ENCODE measurements at places on chromosomes 2 and 18.
A peak's percentile ranks its signal among the peaks of the same experiment; 100 is the strongest.

DNA sequence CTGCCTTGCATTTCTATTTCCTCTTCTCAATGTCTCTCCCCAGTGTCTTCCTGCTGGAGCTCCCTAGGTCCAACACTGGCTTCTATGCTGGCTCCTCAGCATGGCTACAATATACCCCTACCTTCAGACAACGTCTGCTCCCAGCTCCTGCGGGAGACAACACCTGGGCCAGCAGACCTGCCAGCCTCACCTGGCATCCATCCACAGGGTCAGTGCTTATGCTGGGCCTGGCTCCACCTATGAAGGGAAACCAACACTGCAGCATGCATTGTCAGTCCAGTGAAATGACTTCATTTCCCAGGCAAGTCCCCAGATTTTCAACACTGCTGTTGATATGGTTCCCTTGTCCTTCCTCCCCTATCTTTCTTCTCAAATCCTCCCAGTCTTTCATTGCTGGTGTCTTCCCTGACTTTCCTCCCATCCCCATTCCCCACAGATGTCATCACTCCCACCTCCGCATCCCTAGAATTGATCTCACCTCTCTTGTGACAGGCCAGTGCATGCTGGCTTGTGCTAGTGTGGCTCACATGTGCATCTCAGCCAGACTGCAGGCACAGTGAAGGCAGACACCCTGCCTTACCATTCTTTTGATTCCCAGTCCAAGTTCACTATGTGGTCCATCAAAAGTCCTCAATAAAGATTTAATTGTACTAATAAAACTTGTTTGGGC lies 98.0 kb downstream of the MYO5B start:
- no peak for DNase-seq

GRCh38 chr18:10791169-10791831 lies 265.5 kb downstream of the NAPG start:
- DNase-seq: no peak

DNA sequence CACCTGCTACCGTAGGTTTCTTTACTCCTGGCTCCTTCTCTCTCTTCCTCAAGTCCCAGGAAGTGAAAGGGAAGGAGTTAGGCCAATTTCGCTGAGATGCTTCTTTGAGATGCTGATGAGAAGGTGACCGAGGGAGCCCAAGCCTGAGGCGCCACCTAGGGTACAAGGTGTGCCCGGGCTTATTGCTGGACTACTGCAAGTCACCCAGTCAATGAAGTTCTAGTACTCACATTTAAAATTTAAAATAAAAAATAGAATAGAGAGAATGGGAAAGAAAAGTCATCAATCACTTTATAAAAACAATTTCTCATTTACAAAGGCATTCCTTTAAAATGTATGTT lies 45.3 kb downstream of the ACAA2 start:
- DNase-seq: no peak

DNA sequence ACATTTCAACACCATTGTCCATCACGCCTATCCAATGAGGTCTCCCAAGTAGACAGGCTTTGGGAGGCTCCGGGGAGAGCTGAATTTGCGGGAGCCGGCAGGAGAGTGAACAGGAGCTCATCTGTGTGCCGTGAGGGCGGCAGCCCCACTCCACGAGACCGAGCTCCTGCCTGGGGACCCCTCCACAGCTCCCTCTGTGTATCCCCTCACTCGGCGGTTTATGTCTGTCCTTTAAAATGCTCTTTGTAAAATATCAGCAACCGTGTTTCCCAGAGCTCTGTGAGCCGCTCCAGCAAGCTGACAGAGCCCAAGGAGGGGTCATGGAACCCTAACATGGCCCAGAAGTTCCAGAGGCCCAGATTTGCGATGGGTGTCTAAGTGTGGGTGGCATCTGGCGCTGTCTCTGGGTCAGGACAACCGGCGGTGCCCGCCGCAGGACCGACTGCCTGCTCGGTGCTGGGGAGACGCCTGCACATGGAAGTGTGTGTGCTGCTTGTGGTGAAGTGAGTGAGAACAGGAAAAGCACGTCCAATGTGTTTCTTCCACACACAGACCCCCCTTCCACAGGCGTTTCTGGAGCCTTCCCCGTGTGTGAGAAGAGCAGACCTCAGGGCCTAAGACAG lies 34.8 kb downstream of the SLC66A2 start:
- no peak for DNase-seq

DNA sequence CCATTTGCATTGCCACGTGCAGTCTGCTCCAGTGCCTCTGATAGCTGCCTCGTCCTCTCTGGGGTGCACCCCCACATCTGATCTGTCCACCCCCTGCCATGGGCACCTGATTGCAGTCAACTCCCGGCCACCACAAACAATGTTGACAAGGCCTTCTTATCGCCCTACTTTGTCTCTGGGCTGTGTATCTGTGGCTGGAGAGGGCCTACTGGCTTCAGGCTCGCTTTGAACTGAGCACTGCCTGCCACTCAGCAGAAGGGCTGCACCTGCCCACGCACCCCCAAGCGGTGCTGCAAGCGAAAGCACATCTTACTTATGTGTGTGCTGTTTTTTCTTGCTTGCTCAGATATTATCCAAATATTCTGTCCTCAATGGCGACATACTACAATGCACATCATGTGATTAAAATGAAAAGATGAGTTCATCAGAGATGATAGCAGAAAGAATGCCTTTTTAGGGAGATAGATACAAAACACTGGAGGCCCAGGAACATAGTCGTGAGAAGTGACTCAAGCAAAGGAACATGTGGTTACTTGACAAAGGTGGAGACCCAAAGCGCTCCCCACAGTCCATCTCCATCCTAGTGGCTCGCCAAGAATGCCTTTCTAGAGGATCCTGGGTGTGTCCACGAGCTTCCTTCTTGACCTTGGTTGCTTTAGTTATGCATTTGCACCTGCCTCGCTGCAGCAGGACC lies 28.8 kb downstream of the FBLN7 start:
- no peak for DNase-seq

DNA sequence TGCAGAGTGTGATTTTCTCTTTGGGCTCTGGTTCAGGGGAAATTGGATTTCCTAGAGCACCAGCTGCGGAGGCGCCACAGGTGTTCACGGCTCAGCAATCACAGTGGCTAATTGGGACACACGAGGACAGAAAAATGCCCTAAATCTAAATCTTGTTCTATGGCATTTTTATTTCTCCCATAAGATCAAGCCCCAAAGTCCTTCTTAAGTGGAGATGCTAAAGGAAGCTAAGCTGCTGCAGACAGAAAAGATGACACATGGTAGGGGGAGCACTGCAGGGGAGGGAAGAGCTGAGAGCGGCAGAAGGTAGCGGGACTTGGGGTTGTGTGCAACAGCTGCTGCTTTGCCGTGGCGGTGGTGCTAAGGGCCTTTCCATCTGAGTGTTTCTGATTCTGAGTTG lies 280.6 kb downstream of the MYT1L start:
- DNase-seq: no peak

DNA sequence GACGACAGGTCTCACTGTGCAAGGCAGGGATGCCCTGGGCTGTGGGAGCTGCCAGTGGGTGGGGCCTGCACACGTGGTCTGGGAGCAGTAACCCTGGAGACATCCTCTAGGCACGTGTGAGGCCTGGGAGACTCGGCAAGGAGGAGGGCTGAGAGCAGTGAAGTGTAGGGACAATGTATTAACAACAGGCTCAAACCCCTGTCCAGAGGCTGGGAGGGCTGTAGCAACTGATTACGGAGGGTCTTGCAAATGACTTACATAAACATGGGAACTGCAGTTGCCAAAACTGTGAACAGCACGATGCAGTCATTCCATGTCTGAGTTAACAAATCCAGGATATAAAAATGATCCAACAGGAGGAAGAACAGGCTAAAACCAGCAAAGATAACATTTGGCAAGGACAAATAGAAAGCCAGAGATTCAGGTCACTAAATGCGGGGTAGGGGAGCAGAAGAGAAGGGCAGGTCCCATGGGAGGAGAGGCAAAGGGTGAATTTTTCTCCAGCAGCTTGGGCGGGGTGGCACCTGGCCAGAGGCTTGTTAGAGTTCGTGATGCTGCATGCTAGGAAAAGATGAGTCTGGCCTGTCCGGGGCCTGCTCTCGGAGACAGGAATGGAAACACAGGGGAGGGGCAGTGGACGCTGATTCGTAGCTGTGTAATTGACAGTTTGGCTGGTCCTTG lies 44.9 kb downstream of the CYP27C1 start:
- DNase-seq: no peak

DNA sequence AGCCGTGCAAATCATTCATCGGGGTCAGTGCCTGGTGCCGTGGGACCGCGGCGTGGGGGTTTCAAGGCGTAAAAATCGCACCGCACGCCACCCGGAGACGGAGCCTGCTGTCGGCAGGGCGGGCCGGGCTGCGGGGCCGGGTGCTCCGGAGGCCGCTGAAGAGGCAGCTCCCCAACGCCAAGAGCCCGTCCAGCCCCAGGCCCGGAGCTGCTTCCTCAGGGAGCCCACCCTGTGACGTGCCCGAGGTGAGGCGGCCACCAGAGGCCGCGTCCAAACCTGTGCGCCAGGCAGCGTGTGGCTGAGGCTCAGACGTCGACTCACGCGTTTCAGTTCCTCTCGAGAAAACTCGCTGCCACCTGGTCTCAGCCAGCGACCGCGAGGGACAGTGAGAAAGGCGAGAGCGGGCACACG lies 98.1 kb downstream of the NFATC1 start:
- DNase-seq: no peak

DNA sequence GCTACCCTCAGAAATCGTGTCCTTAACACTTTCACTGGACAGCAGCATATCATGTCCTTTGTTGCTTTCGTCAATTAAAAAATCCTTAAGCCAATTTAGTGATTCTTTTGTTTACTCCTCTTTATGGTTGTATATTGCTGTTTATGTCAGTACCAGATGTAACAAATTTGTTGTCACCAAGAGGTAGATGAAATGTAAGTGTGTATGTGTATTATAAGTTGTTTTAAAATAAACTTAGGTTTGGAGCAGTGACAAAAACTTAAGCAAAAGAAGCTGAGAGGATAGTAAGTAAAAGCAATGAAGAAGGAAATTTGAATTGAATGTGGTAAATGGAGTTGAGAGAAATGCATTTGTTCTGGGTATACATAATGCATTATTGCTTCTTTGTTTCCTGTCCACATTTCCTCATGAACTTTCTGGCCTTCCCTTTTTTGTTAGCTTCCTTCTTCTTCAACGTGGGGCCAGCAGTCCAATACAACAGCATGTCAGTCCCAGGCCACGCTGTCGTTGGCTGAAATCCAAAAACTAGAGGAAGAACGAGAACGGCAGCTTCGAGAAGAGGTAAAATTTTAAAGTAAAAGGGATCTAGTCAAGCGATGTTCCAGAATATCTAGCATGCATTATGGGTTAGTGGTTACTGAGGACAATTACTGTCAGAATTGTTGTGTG lies 30.5 kb upstream of the SNORC start:
- DNase-seq: peak; percentile 44

- no peak for DNase-seq
Observed at GRCh38 chr2:173415431-173416381, 61.0 kb downstream of the CDCA7 start.

DNA sequence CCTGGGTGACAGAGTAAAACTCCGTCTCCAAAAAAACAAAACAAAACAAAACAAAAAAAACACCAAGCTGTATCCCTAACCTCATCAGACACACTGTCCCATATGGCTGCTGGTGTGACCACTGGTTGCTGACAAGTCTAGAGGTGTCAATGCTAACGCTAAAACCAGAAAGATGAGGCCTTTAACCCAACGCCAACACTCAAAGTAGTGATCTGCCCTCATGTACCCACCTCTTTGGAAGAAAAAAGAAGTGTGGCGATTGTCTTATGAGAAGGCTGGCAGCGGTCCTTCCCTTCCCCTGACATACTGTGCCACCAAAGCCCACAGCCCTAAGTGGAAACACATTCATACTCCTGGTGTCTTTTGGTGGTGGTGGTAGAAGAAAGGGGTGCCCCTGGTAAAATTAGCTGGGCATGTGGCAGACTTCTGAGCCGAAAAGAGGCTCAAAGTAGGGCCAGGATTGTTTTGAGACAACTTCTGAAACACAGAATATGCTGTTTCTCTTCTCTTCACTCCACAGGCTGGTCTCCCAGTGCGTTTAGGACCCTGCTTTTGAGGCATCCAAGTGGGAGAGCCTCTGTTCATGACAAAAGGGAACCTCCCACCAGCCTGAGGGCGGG lies 9.8 kb downstream of the SERTAD2 start:
- no peak for DNase-seq

DNA sequence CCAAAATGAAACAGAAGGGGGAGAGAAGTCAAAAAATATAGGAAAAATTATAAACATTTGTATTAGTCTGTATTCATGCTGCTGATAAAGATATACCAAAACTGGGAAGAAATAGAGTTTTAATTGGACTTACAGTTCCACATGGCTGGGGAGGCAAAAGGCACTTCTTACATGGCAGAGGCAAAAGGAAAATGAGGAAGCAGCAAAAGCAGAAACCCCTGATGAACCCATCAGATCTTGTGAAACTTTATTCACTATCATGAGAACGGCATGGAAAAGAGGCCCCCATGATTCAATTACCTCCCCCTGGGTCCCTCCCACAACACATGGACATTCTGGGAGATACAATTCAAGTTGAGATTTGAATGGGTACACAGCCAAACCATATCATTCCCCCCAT lies 79.1 kb downstream of the ZRANB3 start:
- DNase-seq: no peak

- no peak for DNase-seq
Observed at GRCh38 chr2:38690499-38691420, 24.8 kb downstream of the GALM start.

GRCh38 chr2:41701231-41701630 lies 346.6 kb upstream of the PKDCC start:
- no peak for DNase-seq

DNA sequence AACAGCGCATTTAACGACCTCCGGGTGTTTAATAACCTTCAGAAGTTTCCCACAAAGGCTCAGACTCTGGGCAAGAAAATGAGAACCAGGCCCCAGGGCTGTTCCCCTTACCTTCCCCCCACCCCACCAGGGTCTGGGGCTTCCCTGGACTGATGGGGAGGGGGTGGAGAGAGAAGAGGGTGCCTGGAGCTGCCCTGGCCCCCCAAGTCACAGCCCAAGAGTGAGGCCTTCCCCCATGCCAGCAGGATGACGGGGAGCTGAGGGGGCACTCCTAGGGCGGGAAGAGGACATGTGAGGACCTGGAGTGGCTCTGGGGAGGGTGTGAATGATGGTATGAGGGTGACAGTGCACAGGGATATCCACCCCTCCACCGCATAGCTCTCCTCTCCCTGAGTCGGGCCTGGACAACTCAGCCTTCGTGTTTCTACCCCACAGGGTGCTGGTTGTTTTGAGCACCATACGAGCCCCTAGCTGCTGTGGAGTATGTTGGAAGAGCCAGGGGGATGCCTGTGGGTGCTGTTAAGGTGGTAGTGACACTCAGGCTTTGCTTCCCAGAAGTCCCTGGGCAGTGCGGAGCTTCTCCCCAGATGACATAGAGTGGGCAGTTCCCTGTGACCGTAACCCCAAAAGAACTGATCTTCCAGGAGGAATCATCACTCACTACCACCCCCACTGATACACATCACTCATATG lies 3.9 kb downstream of the PKDCC start:
- DNase-seq: no peak

DNA sequence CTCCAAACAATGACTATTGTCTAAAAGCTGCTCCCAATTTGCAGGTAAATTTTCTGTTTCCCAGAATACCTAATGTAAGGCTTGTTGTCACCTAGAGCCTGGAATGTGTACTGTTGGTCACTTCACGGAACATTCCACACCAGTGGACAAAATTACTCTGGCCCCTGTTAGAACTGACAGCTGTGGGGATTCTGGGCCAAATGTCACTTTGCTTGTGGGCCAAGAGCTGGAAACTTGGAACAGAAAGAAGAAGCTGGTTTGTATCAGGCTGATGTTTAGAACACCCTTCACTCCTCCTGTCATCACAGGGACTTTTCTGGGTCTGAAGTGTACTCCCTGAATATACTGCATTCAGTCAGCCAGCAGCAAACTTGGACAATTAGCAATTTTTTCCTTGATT lies 495.6 kb upstream of the SYT4 start:
- no peak for DNase-seq
